Activated CD4-positive, alpha-beta T cell treated with anti-CD3 and anti-CD28 coated beads for 36 hours (primary cell): ENCODE measurements at places on chromosomes 16 and 17. TPM values are rescaled to one million over a fixed set of nuclear protein-coding genes. Genes with fewer than 3 reads are reported as not detected.

TBC1D3L gene
- 0.39 TPM for total RNA-seq

UNC45B gene
- not detected for total RNA-seq

BCL6B gene
- 0.27 TPM for total RNA-seq

EXOC3L1 gene
- 0.16 TPM for total RNA-seq

CLDN7 gene
- total RNA-seq, result 0.53 TPM

ITGAX gene
- 5.3 TPM for total RNA-seq

SLC35G6 gene
- total RNA-seq, result not detected

SSTR5 gene
- total RNA-seq, result not detected

HOXB9 gene
- 1.9 TPM for total RNA-seq

NR1D1 gene
- total RNA-seq, result 5.4 TPM

GPR179 gene
- total RNA-seq, result 0.07 TPM

ADAD2 gene
- total RNA-seq, result 0.18 TPM

MTHFSD gene
- total RNA-seq, result 22.1 TPM

TNK1 gene
- 4.8 TPM for total RNA-seq

PIK3R5 gene
- 20.4 TPM for total RNA-seq

PHF12 gene
- total RNA-seq, result 48.6 TPM

SLC38A8 gene
- total RNA-seq, result not detected

WFDC1 gene
- total RNA-seq, result not detected

MARVELD3 gene
- total RNA-seq, result not detected

- no peak overlapping the region for H3K4me3 ChIP-seq
- no peaks in the 10 kb centered on the region for H3K27me3 ChIP-seq
- H3K36me3 ChIP-seq, result peaks cover 71% of the 10 kb centered on the region
- peak overlapping the region; percentile 63 for H3K27ac ChIP-seq
Observed at GRCh38 chr17:2295575-2295974, 8.0 kb downstream of the SMG6 start.

DNA sequence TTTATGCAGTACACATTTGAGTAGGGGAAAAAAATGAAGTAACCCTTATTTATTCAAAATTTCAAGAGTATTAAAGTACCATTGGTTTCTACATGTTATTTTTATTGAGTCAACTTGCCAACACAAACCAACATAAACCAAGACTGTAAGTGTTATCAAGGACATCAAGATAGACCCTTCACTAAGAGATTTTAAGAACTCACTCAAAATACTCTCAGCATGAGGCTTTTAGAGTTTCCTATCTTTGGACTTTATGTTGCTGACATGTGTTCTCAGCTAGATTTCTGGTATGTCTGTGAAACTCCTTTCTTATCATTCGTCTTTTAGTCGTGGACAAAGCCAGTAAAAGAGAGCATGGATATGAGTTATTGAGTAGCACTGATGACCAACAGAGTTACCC, 212.6 kb upstream of the TBX2 start:
- H3K4me3 ChIP-seq, result no peak overlapping the region
- no peak overlapping the region for H3K27ac ChIP-seq
- no peak for DNase-seq
- no peaks in the 10 kb centered on the region for H3K27me3 ChIP-seq
- no peaks in the 10 kb centered on the region for H3K36me3 ChIP-seq

DNA sequence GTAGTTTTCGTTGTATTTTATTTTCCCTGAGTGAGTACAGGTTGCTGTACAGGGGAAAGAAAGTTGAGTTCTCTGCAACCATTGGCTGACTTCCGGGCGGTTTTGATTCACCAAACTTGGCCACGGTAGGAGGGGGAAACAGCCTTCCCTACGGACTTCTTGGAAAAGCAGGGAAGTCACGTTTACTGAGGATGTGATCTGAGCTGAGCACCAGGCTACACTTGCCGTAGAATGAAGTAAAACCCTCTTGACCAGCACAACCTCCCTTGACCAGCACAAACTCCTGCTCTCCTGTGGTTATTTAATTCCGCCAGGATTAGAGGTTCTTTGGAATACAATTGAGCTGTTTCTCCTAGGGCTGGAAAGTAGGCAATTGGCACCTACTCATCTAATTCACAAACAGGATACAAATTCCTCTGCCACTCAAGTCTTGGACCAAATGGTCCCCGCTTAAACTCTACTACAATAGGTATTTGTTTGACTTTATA, 242.0 kb upstream of the RBFOX1 start:
- H3K27ac ChIP-seq, result no peak overlapping the region
- no peak overlapping the region for H3K4me3 ChIP-seq
- H3K4me1 ChIP-seq, result no peaks in the 10 kb centered on the region

GRCh38 chr17:13395346-13395745, 206.4 kb downstream of the HS3ST3A1 start:
- no peak for DNase-seq
- H3K27me3 ChIP-seq, result peaks cover 2% of the 10 kb centered on the region
- no peaks in the 10 kb centered on the region for H3K36me3 ChIP-seq
- H3K4me3 ChIP-seq, result no peak overlapping the region

- H3K36me3 ChIP-seq, result peaks cover 37% of the 10 kb centered on the region
- peaks cover 19% of the 10 kb centered on the region for H3K4me1 ChIP-seq
- DNase-seq, result peak; percentile 58
- no peak overlapping the region for H3K4me3 ChIP-seq
Observed at GRCh38 chr17:15981208-15981607, 18.3 kb downstream of the ZSWIM7 start.

- no peak overlapping the region for H3K27ac ChIP-seq
- peaks cover 4% of the 10 kb centered on the region for H3K4me1 ChIP-seq
- DNase-seq, result peak; percentile 84
- no peak overlapping the region for H3K4me3 ChIP-seq
- H3K27me3 ChIP-seq, result no peaks in the 10 kb centered on the region
- no peaks in the 10 kb centered on the region for H3K36me3 ChIP-seq
Observed at GRCh38 chr16:70395345-70395901, 43.5 kb downstream of the ST3GAL2 start.

DNA sequence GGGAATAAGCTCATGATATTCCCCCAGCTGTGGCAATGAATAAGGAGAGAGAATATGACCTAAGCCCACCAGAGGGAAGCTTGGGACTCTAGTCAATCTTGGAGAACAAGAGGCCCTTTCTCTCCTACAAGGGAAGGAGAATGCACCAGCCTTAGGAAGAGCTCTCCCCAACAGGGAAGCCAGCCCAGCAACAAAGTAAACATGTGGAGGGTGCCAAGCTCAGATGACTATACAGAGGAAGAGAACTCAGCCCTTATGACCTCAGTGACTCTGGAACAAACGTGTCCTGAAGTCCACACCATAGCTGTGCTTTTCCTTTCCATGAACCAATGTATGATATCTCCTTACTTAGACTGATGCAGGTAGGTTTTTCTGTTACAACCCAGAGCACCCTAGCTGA, 219.7 kb downstream of the GSG1L start:
- H3K27me3 ChIP-seq, result peaks cover 25% of the 10 kb centered on the region
- H3K4me3 ChIP-seq, result no peak overlapping the region
- H3K36me3 ChIP-seq, result no peaks in the 10 kb centered on the region
- H3K27ac ChIP-seq, result no peak overlapping the region
- DNase-seq, result no peak

GRCh38 chr17:46115699-46116098, 77.5 kb downstream of the KANSL1 start:
- H3K36me3 ChIP-seq, result peaks cover 6% of the 10 kb centered on the region
- no peak for DNase-seq
- H3K4me3 ChIP-seq, result no peak overlapping the region
- H3K27me3 ChIP-seq, result no peaks in the 10 kb centered on the region
- H3K27ac ChIP-seq, result no peak overlapping the region

DNA sequence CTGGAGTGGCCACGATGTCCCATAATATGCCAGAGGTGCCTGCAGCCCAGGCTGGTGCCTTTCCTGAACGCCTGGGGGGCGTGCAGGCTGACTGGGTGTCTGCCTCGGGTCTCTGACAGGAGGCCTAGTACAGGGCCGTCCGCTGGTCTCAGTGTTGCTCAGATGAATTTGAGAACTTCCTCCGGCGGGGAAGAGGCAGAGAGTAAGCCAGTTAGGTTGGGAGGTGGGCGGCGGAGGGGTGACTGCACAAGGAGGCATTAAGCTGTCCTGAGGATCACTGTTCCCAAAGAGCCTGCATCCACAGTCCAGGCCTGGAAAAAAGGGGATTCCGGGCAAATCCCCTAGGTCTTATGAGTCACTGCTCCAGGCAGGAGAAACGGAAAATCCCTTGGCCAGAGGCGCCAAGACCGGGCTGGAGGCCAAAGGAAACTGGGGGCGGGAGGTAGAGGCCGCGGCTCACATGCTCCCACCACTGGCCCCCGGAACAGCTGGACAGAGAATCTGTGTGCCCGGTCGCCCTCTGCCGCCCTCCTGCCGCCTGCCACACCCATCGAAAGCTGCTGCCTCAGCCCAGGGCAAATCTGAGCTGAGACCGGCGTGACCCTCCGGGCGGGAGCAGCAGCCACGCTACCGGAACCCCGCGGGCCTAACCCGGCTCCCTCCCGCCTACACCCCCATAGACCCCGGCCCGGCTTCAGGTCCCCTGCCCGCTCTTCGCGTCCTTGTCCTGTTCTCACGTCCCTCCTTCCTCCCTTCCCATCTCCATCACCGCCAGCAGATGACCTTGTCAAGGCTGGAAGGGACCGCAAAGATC, 1.2 kb downstream of the TRIM47 start:
- H3K27me3 ChIP-seq, result peaks cover 2% of the 10 kb centered on the region
- peaks cover 8% of the 10 kb centered on the region for H3K36me3 ChIP-seq
- H3K4me1 ChIP-seq, result peaks cover 32% of the 10 kb centered on the region
- DNase-seq, result peak; percentile 73

GRCh38 chr16:23523321-23523720, 13.0 kb upstream of the GGA2 start:
- DNase-seq, result no peak
- no peaks in the 10 kb centered on the region for H3K27me3 ChIP-seq
- peaks cover 55% of the 10 kb centered on the region for H3K36me3 ChIP-seq
- H3K4me1 ChIP-seq, result no peaks in the 10 kb centered on the region
- H3K27ac ChIP-seq, result no peak overlapping the region

DNA sequence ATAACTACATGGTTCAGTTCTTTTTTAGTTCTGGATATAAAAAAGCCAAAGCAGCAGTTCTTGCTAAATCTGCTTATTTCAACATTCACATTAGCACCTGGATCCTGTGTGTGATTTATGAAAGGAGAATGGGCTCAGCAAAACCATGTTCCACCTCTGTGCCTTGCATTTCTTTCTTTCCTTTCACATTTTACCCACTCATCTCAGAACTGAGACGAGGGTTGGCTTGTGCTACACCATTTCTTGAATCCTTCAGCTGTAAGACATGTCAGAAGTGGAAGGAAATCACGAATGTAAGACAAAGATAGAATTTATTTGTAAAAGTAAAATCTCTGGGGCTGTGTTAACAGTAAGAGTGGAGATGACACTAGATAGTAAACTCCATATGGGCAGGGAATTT, 1.2 kb upstream of the UTP6 start:
- peaks cover 24% of the 10 kb centered on the region for H3K4me1 ChIP-seq
- H3K4me3 ChIP-seq, result peak overlapping the region; percentile 10
- peak overlapping the region; percentile 78 for H3K27ac ChIP-seq
- peaks cover 6% of the 10 kb centered on the region for H3K36me3 ChIP-seq

- H3K27me3 ChIP-seq, result no peaks in the 10 kb centered on the region
- H3K4me1 ChIP-seq, result peaks cover 3% of the 10 kb centered on the region
- DNase-seq, result no peak
- peaks cover 4% of the 10 kb centered on the region for H3K36me3 ChIP-seq
- no peak overlapping the region for H3K27ac ChIP-seq
Observed at GRCh38 chr17:29847527-29848400, 82.3 kb downstream of the SSH2 start.

- DNase-seq, result no peak
- H3K4me3 ChIP-seq, result no peak overlapping the region
- H3K36me3 ChIP-seq, result no peaks in the 10 kb centered on the region
- H3K27ac ChIP-seq, result no peak overlapping the region
Observed at GRCh38 chr16:12811441-12812383, 8.0 kb upstream of the CPPED1 start.

DNA sequence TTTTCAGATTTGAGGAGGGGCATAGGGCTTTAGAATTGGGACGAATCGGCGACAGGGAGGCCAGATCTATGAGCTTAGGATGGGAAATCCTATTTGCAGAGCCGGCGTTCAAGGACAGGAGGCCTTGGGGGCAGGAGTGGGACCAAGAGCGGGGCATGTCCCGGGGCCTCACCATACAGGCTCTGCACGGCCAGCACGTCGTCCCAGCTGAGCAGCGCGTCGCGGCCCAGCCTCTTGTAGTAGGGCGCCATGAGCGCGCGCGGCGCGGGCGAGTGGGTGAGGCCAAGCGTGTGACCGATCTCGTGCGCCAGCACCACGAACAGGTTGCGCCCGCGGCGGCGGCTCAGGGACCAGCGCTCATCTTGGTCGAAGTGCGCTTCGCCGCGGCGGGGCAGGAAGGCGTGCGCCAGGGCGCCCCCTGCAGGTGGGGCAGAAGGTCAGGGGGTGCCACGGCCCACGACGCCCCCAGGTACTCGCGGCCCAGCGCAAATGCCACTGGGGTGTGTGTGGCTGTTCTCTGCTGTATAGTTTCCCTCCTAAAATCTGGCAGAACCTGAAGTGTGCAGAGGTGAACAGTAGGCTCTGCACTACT, 9.3 kb downstream of the C17orf50 start:
- peaks cover 3% of the 10 kb centered on the region for H3K4me1 ChIP-seq
- DNase-seq, result no peak
- H3K27me3 ChIP-seq, result no peaks in the 10 kb centered on the region
- no peaks in the 10 kb centered on the region for H3K36me3 ChIP-seq

DNA sequence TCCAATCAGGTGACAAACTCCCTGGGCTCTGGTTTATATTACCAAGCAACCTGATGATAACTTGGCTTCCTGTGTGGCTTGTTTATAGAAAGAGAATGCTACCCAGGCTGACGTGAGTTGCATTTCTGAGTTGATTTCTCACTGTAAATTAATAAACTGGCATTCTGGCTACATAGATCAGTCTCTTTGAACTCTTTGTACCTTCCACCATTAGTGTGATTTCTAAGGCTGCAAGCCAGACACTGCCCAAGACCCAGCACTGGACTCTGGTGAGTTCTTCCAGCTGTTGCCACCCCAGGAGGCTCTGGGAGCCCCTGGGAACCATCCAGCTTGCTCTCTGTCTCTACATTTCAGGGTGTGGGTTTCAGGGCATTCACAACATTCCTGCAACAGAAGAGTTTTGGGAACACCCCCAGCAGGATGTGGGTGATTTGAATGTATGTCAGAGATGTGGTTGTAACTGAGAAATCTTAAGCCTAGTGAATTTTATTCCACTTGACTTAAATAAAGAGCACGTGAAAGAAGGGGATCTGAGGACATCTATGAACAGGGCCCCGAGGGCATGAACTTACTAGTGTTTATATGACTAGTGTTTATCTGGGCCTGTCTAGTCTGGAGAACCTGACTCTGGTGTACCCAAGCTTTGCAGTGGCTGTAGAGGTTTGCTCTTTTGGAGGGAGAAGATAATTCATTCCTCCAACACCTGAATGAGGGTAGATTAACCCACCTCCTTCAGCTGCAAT, 30.3 kb upstream of the LRRC37A start:
- H3K4me3 ChIP-seq, result no peak overlapping the region
- H3K27ac ChIP-seq, result no peak overlapping the region
- H3K27me3 ChIP-seq, result no peaks in the 10 kb centered on the region

GRCh38 chr16:1745900-1746692, 25.2 kb downstream of the NME3 start:
- no peak overlapping the region for H3K4me3 ChIP-seq
- no peaks in the 10 kb centered on the region for H3K4me1 ChIP-seq
- peaks cover 6% of the 10 kb centered on the region for H3K36me3 ChIP-seq
- no peak for DNase-seq

- peaks cover 17% of the 10 kb centered on the region for H3K4me1 ChIP-seq
- no peaks in the 10 kb centered on the region for H3K36me3 ChIP-seq
- H3K27me3 ChIP-seq, result peaks cover 5% of the 10 kb centered on the region
- H3K4me3 ChIP-seq, result no peak overlapping the region
- H3K27ac ChIP-seq, result no peak overlapping the region
Observed at GRCh38 chr17:68489919-68490318, 22.3 kb upstream of the PRKAR1A start.

- no peaks in the 10 kb centered on the region for H3K36me3 ChIP-seq
- H3K27me3 ChIP-seq, result no peaks in the 10 kb centered on the region
- no peak overlapping the region for H3K27ac ChIP-seq
- no peak overlapping the region for H3K4me3 ChIP-seq
- H3K4me1 ChIP-seq, result no peaks in the 10 kb centered on the region
Observed at GRCh38 chr16:76681296-76681695, 404.1 kb downstream of the CNTNAP4 start.
